ENCODE measurements at places on chromosomes 5 and 9.

- H3K27ac ChIP-seq = peak overlapping the region; percentile 22
- no peak for DNase-seq
- H3K27me3 ChIP-seq = peaks cover 2% of the 10 kb centered on the region
- H3K4me3 ChIP-seq = no peak overlapping the region
- peaks cover 6% of the 10 kb centered on the region for H3K4me1 ChIP-seq
Observed at GRCh38 chr9:4333787-4334186, 33.9 kb upstream of the GLIS3 start.

DNA sequence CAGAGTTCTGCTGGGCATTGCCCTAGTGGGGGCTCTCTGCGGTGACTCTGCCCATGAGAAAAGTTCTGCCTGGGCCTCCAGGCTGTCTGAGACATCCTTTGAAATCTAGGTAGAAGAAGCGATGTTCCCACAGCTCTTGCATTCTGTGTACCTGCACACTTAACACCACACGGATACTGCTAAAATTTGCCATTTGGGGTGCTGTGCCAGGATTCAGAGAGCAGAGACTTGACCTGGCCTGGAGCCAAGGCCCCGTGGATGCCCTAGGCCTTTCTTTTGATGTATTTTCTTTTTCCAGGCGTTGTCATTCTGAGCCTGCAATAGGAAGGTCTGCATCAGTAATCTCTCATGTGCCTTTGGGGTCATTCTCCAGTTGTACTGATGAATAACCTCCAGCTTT is 89.3 kb upstream of the IL12B start:
- H3K27me3 ChIP-seq = no peaks in the 10 kb centered on the region
- no peaks in the 10 kb centered on the region for H3K36me3 ChIP-seq
- no peak for DNase-seq
- no peak overlapping the region for H3K27ac ChIP-seq
- H3K4me3 ChIP-seq = no peak overlapping the region

DNA sequence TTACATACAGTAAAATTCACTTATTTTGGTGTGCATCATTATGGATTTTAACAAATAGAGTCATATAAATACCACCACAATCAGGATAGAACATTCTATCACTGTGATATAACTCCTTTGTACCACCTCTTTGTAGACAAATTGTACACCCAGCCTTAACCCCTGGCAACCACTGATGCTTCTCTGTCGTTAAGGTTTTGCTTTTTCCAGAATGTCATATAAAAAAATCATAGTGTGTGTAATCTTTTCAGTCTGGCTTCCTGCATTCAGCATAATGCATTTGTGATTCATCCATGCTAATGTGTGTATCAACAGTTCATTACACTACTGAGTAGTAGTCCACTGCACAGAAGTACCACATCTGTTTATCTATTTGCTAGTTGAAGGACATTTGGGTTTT is 81.2 kb downstream of the ARSB start:
- H3K4me3 ChIP-seq = no peak overlapping the region
- H3K27me3 ChIP-seq = peaks cover 4% of the 10 kb centered on the region
- H3K4me1 ChIP-seq = peaks cover 30% of the 10 kb centered on the region
- no peak for DNase-seq
- H3K27ac ChIP-seq = no peak overlapping the region

DNA sequence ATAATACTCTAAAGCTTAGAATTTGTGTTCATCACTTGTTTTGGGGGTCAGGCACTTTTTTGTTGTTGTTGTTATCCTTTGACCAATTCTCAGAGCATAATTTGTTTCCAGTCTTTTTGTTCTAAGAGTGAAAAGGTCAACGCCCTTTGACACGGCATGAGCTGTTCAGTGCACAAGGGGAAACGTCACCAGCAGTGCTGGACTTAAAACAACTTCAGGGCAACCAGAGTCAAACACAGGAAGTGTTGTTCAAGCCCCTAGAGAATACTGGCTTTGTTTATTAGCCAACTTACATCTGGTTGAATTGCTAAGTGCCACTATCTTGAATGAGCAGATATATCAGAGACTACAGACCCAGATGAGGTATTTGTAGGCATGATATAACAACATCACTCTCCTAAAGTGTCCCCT is 368.9 kb downstream of the TMEM161B start:
- H3K4me3 ChIP-seq = no peak overlapping the region
- peak; percentile 23 for DNase-seq
- H3K27me3 ChIP-seq = no peaks in the 10 kb centered on the region
- H3K36me3 ChIP-seq = no peaks in the 10 kb centered on the region
- peak overlapping the region; percentile 89 for H3K27ac ChIP-seq

DNA sequence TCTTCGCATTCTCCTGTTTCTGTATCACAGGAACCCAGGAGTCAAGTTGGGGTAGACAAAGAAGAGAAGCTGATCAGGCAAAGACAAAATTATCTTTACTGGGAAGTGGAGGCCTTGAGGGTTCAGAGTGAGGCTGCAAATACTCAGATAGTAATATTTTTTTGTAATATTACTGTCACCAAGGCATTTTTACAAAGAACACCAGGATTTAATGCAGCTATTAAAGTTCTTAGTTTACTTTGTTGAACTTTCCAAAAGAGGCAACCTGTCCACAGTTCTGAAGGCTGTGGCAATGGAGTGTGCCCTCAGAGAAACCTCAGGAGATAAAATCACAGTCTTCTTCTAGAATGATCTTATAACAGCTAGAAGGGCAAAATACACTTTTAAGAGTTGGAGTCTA is 74.9 kb downstream of the PGM5 start:
- peaks cover 2% of the 10 kb centered on the region for H3K4me1 ChIP-seq
- no peak for DNase-seq
- no peaks in the 10 kb centered on the region for H3K27me3 ChIP-seq
- no peaks in the 10 kb centered on the region for H3K36me3 ChIP-seq

- no peak for DNase-seq
- H3K36me3 ChIP-seq = no peaks in the 10 kb centered on the region
- peaks cover 12% of the 10 kb centered on the region for H3K4me1 ChIP-seq
- H3K27ac ChIP-seq = no peak overlapping the region
- peaks cover 6% of the 10 kb centered on the region for H3K27me3 ChIP-seq
Observed at GRCh38 chr5:107676702-107677101, 6.0 kb upstream of the EFNA5 start.

- H3K27me3 ChIP-seq = no peaks in the 10 kb centered on the region
- no peak overlapping the region for H3K4me3 ChIP-seq
- H3K4me1 ChIP-seq = no peaks in the 10 kb centered on the region
- H3K27ac ChIP-seq = no peak overlapping the region
- H3K36me3 ChIP-seq = no peaks in the 10 kb centered on the region
Observed at GRCh38 chr5:175788155-175788787, 83.1 kb upstream of the CPLX2 start.

DNA sequence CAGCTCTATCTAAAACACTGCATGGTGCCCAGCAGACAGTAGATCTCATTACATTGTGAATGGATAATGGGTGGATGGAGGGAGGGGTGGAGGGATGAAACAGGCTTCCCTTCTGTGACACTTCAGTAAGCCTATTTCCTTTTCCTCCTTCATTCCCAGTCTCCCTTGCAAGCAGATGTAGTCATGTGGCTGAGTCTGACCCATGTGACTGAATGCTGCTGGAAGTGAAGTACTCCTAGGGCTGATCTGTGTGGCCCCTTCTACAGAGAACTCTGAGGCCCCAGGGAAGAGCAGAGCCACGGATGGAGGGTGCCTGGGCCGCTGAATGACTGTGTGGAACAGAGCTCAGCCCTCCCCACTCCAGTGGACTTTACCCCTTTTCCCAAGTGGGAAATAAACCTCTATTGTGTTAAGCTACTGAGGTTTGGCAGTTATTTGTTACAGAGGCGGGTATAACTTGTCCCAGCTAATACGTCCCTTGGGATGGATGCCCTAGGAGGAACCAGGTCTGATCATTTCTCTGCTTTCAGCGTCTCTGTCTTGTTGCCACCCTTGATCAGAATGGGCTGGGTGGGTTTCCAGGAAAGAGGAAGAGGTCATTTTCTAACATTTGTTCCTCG is 176.1 kb upstream of the MVB12B start:
- H3K27ac ChIP-seq = no peak overlapping the region
- peak; percentile 3 for DNase-seq
- peaks cover 6% of the 10 kb centered on the region for H3K27me3 ChIP-seq
- no peak overlapping the region for H3K4me3 ChIP-seq
- peaks cover 4% of the 10 kb centered on the region for H3K36me3 ChIP-seq

DNA sequence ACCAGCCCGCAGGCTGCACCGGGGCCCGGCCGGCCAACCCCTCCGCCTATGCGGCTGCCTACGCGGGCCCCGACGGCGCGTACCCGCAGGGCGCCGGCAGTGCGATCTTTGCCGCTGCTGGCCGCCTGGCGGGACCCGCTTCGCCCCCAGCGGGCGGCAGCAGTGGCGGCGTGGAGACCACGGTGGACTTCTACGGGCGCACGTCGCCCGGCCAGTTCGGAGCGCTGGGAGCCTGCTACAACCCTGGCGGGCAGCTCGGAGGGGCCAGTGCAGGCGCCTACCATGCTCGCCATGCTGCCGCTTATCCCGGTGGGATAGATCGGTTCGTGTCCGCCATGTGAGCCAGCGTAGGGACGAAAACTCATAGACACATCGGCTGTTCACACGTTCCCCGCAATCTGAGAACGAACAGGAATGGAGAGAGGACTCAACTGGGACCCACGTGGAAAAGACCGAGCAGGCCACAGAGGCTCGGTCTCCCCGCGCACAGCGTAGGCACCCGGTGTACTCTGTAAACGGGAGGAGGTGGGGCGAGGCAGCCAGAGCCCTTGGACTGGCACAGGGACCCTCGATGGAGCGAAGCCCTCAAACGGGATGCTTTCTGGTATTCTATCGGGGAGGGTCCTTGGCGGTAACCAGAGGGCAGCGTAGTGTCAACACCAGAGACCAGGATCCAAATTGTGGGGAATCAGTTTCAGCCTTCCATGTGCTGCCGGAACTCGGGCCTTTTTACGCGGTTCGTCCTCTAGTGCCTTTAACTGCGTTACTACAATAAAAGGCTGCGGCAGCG is 1.9 kb downstream of the FOXE1 start:
- H3K27ac ChIP-seq = no peak overlapping the region
- DNase-seq = no peak

Measured in endothelial cell (in vitro differentiated cells).